ENCODE measurements at places on chromosomes 2 and 18.
A peak's percentile ranks its signal among the peaks of the same experiment; 100 is the strongest.

- peak; percentile 99 for DNase-seq
Observed at GRCh38 chr2:186575302-186575701, 14.6 kb upstream of the ITGAV start.

DNA sequence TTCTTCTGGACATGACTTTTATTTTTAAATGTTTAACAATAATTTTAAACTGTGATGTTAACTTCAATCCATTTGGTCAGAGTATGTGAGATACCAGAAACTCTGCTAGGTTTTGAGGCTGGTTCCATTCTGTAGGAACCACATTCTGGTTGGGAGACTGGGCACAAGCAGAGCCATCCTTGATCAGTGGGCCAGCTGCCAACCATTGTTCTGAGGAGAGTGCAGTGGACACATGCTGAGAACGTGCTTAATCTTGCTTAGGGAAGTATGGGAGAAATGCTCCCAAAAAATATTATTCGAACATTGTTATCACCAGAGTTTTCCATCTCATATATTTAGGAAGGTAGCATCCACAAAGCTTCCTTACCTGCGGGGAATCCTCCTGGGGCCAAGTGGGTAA lies 155.8 kb downstream of the RTN4 start:
- no peak for DNase-seq

GRCh38 chr2:117686699-117687098 lies 127.8 kb upstream of the DDX18 start:
- no peak for DNase-seq

DNA sequence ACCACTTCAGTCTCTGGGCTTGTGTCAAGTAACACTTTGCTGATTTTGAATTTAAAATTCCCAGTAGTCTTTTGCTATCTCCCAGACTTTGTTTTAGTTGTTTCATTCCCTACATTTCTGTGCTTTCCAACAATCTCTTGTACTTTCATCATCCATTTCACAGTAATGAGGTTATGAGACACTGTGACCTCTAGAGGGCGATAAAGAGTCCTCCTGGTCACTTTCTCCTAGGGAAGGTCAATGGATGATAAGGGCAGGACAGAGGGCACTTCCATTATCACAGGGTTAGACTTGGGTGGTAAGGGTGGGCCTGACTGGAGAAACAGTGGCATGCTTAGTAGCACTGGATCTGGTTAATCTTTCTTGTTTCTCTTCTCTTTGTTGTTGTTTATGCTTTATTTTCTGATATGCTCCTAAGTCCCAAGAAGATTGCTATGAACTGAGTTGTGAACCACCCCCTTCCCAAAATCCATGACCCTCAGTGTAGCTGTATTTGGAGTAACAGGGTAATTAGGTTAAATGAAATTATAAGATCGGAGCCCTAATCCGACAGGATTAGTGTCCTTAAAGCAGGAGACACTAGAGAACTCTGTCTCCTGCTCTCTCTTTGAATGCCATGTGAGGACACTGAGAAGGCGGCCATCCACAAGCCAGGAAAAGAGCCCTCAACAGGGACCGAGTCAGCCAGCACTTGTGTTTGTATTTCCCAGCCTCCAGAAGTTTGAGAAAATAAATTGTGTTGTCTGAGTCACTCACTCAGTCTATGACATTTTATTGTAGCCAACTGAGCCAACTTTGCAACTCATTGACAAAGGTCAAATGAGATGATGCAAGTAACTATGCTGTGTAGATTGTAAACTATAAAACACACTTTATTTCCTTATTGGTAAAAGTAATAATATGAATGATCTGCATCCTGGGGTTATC lies 779.2 kb downstream of the CNTNAP5 start:
- no peak for DNase-seq

GRCh38 chr2:207167099-207167923 lies 1.6 kb upstream of the KLF7 start:
- peak; percentile 78 for DNase-seq

DNA sequence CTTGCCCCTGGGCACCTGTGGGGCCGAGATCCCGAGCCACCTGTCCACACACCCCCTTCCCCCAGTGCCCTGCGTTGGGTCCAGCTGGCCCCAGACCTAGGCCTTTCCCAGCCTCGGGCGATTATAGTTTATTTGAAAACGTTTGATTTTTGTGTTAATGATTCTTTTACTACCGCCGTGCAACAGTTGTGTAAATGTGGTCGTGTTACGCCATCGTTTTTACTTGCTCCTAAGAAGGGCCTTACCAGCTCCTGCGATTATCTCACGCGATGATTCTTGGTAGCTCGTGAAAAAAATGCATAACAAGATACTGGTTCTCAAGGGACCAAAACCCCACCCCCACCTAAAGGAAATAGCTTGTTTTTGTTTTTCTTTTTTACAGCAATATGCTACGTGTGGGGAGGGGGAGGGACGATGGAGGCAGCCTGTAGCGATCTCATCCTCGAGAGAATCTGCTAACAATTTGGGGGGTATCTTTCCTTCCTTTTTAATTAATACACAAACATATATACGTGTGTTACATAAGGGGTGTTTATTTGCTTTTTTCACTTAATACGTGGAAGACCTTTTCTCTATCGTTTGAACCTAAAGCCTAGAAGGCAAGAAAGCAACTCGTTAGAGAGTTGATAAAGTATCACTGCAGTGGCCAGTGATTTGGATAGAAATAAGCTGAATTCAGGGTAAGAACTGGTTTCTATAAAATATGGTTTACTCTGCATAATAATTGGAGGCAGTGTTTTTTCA lies 1.0 kb downstream of the ZDBF2 start:
- DNase-seq, result peak; percentile 40

GRCh38 chr2:235675678-235676535 lies 182.1 kb downstream of the AGAP1 start:
- DNase-seq, result peak; percentile 41
